ENCODE measurements at places on chromosomes 2 and 18.

- no peak for DNase-seq
Observed at GRCh38 chr18:45156946-45157345, 458.3 kb upstream of the SLC14A2 start.

GRCh38 chr2:8514796-8515758, 166.8 kb upstream of the ID2 start:
- DNase-seq: peak; percentile 55

DNA sequence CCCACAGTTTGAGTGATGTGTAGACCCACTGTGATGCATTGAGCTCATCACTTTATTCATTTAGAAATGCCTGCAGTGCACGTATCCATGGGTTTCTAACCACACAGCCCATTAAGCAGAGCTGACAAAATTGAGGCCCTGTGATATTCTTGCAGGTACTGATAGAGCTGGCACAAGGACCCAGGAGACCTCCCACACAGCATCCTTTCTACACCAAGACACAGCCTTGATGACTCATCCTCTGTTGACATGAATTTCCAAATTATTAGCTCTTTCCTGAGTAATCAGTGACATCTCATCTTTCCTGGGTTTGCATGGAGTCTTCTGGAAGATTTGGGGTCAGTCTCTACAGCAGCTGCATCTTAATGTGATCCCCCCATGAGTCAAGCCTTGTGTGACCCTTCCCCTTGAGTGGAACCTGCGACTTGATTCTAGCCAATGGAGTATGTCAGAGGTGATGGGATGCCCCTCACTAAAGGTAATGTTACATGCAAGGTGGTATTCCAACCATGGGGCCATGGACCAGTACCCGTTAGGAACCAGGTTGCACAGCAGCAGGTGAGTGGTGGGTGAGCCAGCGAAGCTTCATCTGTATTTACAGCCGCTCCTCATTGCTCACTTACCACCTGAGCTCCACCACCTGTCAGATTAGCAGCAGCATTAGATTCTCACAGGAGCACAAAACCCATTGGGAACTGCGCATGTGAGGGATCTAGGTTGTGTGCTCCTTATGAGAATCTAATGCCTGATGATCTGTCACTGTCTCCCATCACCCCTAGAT, 181.1 kb upstream of the ARL4C start:
- DNase-seq: no peak

GRCh38 chr2:144426355-144426754, 93.6 kb downstream of the ZEB2 start:
- DNase-seq: no peak

DNA sequence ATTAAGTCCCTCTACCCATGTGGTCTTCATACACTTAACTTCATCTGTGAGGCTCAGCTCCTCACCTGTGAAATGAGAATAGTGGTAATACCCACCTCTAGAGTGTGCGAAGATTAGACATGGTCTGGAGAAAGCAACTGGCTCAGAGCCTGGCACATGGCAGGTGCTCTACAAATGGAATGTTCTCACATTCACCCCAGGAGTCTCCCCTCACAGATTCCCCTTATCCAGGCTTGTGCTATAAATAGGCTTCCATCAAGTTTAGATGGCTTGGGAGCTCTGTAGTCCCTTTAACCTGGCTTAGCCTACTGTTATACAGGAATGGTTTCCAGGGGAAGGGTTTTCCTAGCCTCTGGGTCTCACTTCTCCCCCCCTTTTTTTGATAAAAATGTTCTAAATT, 455.9 kb downstream of the RNF144A start:
- no peak for DNase-seq

GRCh38 chr18:46152436-46152807, 48.2 kb downstream of the HAUS1 start:
- DNase-seq: no peak

DNA sequence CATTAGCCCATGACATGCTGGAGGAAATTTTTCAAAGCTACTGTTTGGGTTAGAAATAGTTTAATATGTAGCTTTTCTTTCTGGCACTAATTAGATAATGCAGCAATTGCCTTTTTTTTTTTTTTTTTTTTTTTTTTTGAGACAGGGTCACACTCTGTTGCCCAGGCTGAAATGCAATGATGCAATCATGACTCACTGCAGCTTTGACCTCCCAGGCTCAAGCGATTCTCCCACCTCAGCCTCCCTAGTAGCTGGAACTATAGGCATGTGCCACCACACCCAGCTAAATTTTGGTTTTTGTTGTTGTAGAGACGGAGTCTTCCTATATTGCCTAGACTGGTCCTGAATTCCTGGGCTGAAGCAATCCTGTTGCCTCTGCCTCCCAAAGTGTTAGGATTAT, 136.2 kb downstream of the SP100 start:
- DNase-seq: no peak

DNA sequence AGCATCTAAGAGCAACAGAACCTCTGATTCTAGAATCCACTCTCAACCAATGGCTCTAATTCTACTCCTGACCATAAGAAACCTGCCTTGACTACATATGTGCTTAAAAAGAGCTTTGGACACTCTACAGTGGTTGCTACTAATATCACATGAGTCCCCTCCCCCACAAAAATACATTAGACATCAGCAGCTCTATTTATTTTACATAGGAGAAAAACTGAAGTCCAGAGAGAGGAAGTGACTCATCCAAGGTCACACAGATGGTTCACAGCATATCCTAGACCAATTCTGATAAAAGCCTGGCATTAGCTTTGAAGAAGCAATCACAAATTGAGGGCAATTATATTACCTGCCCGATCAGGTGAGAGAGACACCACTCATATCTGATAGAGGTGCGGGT, 49.8 kb downstream of the ALK start:
- no peak for DNase-seq

DNA sequence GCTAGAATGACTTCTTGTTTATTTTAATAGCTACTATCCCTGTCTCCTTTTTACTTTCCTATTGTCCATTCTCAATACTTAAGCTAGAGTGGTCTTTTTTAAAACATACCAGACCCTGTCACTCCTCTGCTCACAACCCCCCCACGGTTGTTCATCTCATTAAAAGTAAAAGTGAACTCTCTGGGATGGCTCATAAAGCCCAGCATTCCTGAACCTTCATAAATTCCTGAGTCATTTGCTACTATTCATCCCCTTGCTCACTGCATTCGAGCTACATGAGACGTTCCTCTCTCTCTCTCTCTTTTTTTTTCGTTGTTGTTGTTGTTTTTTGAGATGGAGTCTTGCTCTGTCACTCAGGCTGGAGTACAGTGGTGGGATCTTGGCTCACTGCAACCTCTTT, 148.7 kb upstream of the DSEL start:
- DNase-seq: no peak

- DNase-seq: no peak
Observed at GRCh38 chr2:216643986-216644659, 10.9 kb downstream of the IGFBP2 start.

GRCh38 chr2:167946441-167946841, 301.0 kb downstream of the STK39 start:
- no peak for DNase-seq

DNA sequence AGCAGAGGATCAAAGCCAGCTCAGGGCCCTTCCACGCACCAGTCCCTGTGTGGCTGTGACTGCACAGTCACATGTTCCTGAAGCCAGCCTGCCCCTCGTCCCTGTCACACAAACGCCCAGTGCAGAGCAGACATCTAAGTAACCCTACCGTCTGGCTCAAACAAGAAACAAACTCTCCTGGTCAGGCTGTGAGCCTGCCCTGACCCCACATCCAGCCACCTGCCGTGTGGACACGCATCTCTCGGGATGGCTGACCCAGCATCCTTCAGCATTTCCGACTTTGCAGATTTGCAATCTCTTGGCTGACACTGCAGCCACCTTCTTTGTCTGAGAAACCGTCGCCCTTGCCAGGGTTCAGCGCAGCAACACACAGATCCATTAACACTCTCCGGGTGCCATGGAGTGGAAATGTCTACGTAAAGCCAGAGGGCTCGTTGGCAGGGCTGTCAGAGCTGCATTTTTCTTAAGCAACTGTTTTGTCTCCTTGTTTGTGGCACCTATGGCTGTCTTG, 82.3 kb upstream of the ASAP2 start:
- no peak for DNase-seq

GRCh38 chr18:9684881-9685614, 23.1 kb upstream of the RAB31 start:
- DNase-seq: no peak

- no peak for DNase-seq
Observed at GRCh38 chr2:217279556-217279955, 419.7 kb upstream of the TNP1 start.

DNA sequence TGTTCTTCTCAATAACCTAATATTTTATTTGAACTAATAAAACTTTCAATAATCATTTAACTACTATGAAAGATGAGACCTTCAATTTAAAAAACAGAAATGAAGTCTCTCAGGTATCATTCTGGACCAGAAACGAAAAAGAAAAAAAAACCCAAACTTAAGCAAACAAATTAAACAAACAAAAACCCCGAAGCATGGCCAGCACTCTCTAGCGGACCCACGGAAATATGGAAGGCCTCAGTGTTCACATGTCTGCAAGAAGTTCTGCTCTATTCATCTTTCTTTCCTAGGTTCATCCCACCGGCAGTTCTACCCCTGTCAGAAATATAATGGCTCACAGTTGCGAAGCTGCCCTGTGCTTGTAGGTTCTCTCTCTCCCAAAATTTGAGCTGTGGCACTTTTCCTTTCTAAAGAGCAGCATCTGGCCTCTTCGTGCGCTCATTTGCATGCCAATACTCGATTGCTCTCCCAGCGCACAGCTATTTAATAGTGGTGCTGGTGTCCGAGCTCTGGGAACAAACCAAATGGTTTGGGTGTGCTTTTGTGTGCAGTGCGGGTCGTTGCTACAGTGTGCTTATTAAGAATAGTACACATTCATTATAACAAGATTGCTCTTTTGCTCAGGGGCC, 129.0 kb upstream of the ZEB2 start:
- no peak for DNase-seq

DNA sequence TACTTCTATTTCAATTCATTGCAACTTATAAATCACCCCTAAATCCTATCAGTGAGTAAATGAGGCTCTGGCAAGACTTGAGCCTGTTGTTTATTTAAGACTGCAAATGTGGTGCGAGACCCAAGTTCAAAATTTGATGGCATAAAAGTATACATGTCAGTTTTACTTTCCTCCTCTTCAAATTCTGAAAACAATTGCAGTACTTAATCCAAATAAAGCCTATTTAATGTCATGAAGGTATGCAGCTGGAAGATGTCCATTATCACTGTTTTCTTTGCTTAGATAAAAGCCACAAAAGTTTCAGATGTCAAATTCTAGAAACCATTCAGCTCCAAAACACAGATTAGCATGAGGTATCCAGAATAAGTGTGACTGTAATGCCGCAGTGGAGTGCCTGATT, 3.3 kb downstream of the APCDD1 start:
- no peak for DNase-seq

DNA sequence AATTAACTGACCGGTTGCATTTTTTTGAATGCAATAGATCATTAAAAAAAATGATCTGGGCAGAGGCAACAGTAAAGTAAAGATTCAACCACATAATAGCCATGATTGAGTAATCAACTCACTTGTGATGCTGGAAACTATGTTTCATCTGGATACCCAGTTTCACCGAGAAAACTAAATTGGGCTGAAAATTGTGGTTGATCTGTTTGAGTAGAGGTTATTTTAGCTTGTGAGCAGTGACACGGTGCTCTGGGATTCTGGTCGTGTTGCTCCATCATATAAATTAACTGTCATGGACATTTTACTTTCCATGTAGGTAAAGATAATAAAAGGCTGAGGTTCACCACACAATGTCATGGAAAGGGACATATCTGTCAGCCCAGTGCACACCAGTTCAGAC, 58.7 kb downstream of the CD226 start:
- DNase-seq: no peak

GRCh38 chr2:8870441-8870840, 33.0 kb upstream of the KIDINS220 start:
- no peak for DNase-seq

- DNase-seq: no peak
Observed at GRCh38 chr2:60495041-60495625, 58.3 kb downstream of the BCL11A start.

- DNase-seq: no peak
Observed at GRCh38 chr18:44777457-44778192, 96.9 kb downstream of the SETBP1 start.

- DNase-seq: no peak
Observed at GRCh38 chr18:68699043-68699442, 15.9 kb downstream of the TMX3 start.

- no peak for DNase-seq
Observed at GRCh38 chr2:232592772-232593395, 40.5 kb upstream of the EFHD1 start.

- no peak for DNase-seq
Observed at GRCh38 chr2:10646153-10646552, 43.6 kb downstream of the NOL10 start.

GRCh38 chr2:217831306-217831705, 171.5 kb downstream of the TNS1 start:
- no peak for DNase-seq

GRCh38 chr2:196729418-196729817, 70.1 kb downstream of the GTF3C3 start:
- DNase-seq: no peak

- DNase-seq: no peak
Observed at GRCh38 chr18:13934676-13935075, 19.3 kb upstream of the MC2R start.

DNA sequence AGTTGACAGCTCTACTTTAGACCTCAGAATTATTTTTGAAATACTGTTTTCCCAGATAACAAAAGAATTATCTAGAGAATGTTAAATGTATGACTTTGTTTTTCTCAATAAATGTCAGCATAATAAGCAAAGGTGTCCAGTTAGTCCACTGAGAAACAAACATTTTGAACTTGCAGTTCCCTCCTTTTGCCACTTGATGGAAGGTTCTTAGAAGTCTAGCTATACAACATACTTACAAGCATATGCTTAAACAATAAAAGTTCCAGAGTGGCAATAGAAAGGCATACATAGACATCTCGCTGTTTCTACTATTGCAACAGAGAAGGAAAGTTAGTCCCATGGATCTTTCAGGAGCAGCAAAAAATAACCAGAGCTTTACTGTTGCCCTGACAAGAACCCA, 11.8 kb downstream of the NDUFA10 start:
- DNase-seq: no peak

DNA sequence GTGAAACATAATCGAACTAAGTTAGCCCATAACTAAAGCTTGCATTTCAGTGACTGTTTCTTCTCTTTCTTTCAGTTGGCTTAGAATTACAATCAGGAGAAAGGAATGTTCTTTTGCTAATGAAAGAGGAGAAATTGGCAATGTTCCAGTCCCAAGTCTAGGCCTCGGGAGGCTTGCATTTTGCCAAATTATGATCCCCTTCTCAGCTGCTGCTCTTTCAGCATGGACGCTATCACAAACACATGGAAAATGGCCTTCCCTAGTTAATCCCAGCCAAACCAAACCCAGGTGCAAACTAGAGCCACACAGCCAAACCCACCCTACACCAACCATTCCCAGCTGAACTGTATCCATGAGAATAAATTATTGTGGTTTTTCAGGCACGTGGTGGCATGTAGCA, 605.2 kb upstream of the LRRTM4 start:
- no peak for DNase-seq

DNA sequence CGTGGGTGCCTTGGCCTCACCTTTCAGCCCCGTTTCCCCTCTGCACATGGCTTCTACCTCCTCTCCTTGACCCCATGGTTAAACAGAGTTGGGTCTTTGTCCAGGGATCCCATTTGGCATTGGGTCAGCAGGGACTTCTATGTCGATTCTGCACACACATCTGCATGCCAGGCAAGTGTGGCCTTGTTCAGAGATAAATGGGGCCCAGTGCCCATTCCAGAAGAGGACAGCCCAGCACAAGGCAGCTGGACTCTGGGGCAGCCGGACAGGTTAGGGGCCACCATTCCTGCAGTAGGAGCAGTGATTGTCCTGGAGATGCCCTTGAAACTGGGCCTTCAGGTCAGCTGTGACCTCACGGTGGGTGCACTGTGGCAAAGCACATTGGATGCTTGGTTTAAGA, 13.1 kb downstream of the CABLES1 start:
- DNase-seq: no peak
